Neural crest cell (in vitro differentiated cells): ENCODE measurements at places on chromosomes 7 and 10.

GRCh38 chr7:6395898-6396595 lies 51.7 kb downstream of the DAGLB start:
- DNase-seq = no peak

GRCh38 chr7:139960157-139960556 lies 102.6 kb downstream of the PARP12 start:
- DNase-seq = no peak

DNA sequence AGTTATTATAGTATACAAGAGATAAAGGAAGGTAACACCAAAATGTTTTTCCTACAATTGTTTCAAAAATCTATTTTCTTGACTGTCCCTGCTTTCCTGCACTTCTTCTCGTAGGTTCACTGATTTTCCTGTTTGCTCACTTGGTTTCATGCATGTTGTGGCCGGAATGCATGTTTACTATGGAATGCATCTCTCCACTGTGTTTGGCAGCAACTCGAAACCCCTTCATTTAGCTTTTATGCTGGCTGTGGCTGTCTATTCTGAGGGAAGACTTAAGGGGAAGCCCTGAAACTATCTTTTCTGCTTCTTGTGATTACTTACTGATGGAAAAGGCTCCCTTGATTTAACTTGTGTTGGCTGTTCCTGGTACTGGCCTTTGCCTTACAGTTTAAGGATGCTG lies 120.3 kb downstream of the NRG3 start:
- DNase-seq = no peak

DNA sequence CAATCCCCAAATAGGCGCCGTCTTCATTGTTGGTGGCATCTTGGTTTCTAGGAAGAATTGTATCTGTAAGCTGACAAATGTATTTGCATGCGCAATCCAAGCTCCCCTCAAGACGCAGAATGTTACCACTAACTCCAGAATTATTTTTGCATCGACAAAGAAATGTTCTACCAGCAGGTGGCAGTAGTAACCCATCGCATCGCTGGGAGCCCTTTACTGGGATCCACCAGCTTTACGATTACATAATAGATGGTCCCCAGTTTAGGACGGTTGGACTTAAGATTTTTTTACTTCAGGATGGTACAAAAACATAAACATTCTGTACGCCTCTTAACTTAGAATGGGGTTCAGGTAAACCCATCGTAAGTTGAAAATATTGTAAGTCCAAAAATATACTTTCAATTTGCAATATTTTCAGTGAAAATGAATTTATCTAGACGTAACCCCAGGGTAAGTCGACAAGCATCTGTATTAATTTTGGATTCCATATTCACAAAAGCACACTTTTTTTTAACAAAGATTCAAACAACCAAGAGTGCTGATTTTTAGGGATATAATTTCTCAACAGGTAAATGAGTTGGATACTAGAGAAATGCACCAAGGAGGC lies 114.0 kb upstream of the COBL start:
- DNase-seq = peak; percentile 70

DNA sequence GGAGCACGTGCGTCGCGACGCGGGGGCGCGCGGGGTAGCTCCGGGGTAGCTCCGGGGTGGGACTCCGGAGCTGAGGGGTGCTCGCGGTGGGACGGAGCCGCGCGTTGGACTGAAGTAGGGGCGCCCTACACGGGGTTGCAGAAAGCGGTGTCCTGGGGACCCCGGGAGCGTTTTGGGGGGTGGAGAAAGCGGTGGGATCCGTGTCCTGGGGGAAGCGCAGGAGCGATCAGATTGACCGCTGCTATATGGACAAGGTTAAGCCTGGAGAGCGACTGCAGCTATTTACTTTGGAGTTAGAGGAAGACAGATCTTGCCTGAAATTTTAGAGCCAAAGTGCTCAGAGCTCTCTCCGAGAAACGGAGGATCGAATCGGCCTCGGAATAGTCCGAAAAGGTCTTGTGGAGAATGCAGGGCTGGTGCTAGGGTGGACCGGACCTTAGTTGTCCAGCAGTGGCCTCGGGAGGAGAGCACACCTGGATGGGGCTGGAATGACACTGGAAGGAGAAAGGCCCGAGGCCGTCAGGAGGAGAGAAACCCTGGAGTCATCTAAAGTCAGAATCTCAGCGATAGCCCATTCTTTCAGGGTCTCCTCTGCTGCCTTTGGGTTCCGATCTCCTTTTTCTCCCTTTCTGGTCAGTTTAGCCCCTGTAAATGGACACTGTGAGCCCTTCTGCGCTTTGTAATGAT lies 564 bp downstream of the PDSS1 start:
- no peak for DNase-seq

GRCh38 chr7:67738958-67739357 lies 742.3 kb downstream of the TYW1 start:
- DNase-seq = no peak
